Stimulated activated CD8-positive, alpha-beta memory T cell treated with anti-CD3 and anti-CD28 coated beads, Interleukin-2, amount 100 ng/mL, for 48 hours (primary cell): ENCODE measurements at places on chromosomes 6 and 20.

DNA sequence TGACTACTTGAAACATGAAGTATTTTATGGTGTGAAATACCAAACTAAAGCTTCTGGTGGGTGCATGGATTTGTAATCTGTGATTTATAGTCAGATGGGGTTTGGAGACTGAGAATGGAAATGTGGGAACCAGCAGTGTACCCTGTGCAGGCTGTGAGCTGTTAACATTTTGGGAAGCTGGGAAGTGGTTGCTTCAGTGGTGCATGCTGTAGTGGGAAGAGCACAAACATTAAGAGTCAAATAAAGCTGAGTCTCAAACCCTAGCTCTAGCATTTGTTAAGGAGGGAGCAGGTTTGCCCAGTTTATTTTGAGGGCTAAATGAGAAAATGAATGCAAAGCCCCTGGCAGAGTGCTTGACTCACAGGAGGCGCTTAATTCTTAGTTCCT is 235.7 kb downstream of the ZFAND3 start:
- DNase-seq: no peak

DNA sequence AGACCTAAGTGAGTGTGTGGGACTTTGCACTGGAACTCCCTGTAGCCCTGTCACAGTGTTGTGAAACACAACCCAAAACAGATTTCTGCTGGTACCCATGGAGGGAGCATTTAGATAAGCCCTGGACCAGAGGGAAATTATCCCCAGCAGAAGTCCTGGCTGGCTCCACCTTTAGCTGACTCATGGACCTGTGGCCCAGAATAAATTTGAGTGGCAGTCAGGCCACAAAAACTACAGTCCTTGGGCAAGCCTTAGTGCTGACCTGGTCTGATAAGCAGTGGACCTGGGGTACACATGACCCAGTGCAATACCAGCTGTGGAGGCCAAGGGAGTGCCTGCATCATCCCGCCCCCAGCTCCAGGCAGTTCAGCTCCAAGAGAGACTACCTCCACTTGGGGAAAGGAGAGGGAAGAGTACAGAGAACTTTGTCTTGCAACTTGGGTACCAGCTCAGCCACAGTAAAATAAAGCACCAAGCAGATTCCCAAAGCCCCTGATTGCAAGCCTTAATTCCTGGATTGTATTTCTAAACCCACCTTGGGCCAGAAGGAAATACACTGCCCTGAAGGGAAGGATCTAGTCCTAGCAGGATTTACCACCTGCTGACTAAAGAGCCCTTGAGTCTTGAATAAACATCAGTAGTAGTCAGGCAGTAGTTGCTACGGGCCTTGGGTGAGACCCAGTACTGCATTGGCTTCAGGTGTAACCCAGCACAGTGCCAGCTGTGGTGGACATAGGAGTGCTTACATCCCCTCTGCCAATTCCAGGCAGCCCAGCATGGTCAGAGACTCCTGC is 140.4 kb upstream of the COL21A1 start:
- DNase-seq: no peak

DNA sequence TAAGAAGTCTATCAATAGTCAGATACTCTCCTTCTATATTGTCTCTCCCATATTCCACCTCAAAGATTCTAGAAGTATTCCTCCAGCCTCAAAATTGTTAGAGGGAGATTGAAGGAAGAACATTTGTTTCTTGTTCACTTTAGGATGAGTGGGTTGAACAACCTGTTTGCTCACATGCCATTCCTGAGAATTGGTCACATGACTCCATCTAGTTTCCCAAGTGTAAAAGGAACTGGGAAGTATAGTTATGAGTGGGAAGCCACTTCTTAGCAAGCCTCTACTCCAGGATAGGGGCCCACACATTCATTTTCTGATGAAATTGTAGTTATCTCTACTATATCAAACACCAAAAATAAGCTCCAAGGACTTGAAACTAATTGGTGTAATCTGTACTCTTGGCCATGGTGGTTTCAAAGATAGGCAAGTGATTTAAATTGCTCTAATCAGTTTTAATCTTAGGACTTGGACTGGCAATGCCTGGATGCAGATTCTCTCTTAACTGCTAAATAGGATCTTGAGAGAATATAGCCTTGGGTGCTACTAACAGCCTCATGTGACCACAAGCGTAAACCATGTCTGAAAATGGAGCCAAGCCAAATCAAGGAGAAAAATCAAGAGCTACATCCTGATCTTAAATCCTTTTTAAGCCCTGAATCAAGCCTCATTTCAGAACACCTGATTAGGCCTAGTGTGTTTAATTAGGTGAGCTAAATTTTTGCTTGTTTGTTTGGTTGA is 758.7 kb upstream of the MAN1A1 start:
- DNase-seq: no peak

GRCh38 chr6:85892346-85892745 is 249.7 kb upstream of the SYNCRIP start:
- DNase-seq: no peak
